Testis (tissue), 5 donors: ENCODE measurements at places on chromosomes 7 and 10. TPM values are rescaled to one million over a fixed set of nuclear protein-coding genes. Genes with fewer than 3 reads are reported as not detected.

The PPP3CB gene
- 51.0 TPM for total RNA-seq

The CASP7 gene
- 7.5 TPM for total RNA-seq

The HOXA1 gene
- 0.37 TPM for total RNA-seq

The LYZL1 gene
- total RNA-seq: 37.0 TPM

The ACTL6B gene
- total RNA-seq: 0.79 TPM

The RPEL1 gene
- total RNA-seq: not detected

The LLCFC1 gene
- total RNA-seq: 38.5 TPM

The CALHM3 gene
- 0.93 TPM for total RNA-seq

The GPR22 gene
- not detected for total RNA-seq

DNA sequence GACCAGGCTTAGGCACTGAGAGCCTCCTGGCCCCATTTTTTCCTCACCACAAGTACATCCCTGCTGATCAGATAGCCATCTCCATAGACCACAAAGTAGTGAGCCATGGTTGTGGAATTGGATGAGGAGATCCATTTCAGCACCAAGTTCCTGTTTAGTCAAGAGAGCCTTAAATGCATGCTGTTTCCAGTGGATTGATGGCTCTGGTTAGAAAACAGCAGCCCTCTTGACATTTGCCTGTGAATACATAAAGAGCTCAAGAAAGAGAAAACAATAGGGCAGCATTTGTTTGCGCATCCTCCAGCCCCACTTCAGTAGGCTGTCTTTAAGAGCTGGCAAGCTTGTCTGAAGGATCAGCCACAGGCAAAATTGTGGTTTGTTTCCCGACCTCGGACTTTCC lies 251.2 kb downstream of the POU6F2 start:
- DNase-seq: no peak

GRCh38 chr7:148380596-148381419 lies 209.8 kb upstream of the C7orf33 start:
- DNase-seq: no peak

DNA sequence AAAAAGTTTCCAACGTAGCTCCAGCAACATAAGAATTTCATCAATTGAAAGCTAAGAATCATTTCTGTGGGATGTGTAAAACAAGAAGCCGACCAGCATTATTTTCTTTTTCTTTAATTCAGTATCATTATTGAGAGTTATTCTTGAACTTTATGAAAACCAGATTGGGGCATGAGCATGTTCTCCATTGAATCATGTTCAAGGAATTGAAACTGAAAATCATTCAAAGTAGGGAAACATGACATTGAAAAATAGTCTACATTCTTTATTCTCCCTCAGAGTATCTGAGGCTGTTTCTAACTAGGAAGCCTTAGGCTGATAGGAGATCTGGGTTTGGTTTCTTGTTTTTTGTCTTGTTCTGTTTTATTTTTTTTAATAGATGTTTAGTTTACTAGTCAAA lies 253.7 kb downstream of the DYNC1I1 start:
- DNase-seq: no peak

DNA sequence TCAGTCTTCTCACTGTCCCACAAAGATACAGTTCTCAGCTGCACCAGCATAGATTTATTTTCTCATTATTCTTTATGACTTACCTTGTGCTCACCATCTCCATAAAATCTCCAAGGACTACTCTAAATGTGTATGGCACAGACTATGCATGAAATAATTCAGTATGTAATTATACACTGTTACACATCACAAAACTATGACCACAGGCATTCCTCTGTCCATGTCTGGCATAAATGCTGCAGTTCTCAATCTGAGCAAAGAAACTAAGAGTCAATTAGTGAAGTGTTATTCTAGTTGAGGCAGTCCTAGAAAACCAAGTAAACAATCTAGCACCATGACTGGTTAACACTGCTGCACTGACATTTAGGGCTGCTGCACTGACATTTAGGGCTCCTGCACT lies 2.7 kb downstream of the CYCS start:
- no peak for DNase-seq

- DNase-seq: no peak
Observed at GRCh38 chr10:100656454-100656853, 88.9 kb upstream of the PAX2 start.

DNA sequence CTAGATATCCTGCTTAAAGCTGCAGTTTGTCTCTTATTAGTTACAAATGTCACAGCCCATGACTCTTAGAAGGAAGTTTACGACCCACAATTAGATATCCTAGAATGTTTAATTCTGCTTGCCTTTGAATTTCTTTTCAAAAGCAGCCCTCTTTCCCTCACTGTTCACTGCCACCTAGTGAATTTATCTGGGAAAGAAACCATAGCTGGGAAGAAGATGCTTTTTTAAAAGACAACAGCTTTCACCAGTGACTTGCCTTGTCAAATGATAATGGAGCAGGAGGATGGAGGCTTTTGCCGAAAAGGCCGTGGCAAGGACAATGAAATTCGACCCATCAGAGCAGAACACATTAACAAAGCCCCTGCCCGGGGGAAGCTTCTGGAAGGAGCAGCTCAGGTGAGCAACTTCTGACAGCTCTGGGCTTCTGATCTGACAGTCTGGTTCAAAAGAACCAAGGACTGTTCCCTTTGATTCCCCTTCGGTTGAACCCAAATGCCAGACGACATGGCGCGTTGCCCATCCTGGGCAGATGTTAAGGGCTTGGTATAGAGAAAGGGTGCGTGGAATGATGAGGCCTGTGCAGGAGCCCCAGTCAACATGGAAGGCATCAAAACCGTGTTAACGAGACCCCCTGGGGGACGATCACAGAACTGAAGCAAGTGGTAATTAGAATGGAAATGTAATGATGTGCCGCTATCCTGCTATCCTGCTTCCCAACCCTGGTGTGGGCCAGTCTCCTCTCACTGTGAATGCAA lies 236.8 kb downstream of the FRMD4A start:
- no peak for DNase-seq

- DNase-seq: peak; percentile 24
Observed at GRCh38 chr10:62541811-62542210, 167.6 kb downstream of the ZNF365 start.

DNA sequence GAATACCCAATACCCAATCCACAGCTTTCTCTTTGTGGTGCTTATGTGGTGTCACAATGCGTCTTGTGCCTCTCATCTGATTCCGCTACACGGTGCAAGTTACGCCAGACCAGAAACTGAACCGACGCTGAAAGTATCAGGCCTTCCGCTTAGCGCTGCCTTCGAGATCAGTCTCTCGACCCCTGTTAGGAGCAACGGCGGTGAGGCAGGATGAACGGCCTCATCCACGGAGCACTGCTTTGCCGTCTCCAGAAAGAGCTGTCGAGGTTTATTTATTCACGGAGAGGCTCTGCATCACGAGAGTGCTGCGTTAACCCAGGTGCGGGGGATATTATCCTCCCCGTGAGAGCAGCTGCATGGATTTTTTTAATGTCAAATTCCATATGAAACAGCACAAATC lies 464.3 kb downstream of the DNAJB6 start:
- DNase-seq: no peak

- DNase-seq: no peak
Observed at GRCh38 chr10:48248462-48248861, 26.0 kb downstream of the FRMPD2 start.

- peak; percentile 72 for DNase-seq
Observed at GRCh38 chr10:29823553-29824080, 188.8 kb upstream of the SVIL start.

- no peak for DNase-seq
Observed at GRCh38 chr10:112827086-112827485, 123.0 kb upstream of the TCF7L2 start.

- DNase-seq: no peak
Observed at GRCh38 chr7:124155432-124156022, 122.7 kb upstream of the TMEM229A start.
